Activated CD8-positive, alpha-beta memory T cell treated with anti-CD3 and anti-CD28 coated beads, Interleukin-2, amount 10 ng/mL, durations not matched to agents 7 days and 5 days (primary cell): ENCODE measurements at places on chromosomes 3 and 15. TPM values are rescaled to one million over a fixed set of nuclear protein-coding genes. Genes with fewer than 3 reads are reported as not detected.

The SLTM gene
- total RNA-seq: 128 TPM

The CCDC54 gene
- total RNA-seq: not detected

The PRR20G gene
- not detected for total RNA-seq

The OR4F15 gene
- not detected for total RNA-seq

The CX3CR1 gene
- 0.41 TPM for total RNA-seq

The SGO1 gene
- 38.5 TPM for total RNA-seq

The CPLX3 gene
- 0.35 TPM for total RNA-seq

The BTBD1 gene
- 62.5 TPM for total RNA-seq

The ST8SIA2 gene
- total RNA-seq: not detected

DNA sequence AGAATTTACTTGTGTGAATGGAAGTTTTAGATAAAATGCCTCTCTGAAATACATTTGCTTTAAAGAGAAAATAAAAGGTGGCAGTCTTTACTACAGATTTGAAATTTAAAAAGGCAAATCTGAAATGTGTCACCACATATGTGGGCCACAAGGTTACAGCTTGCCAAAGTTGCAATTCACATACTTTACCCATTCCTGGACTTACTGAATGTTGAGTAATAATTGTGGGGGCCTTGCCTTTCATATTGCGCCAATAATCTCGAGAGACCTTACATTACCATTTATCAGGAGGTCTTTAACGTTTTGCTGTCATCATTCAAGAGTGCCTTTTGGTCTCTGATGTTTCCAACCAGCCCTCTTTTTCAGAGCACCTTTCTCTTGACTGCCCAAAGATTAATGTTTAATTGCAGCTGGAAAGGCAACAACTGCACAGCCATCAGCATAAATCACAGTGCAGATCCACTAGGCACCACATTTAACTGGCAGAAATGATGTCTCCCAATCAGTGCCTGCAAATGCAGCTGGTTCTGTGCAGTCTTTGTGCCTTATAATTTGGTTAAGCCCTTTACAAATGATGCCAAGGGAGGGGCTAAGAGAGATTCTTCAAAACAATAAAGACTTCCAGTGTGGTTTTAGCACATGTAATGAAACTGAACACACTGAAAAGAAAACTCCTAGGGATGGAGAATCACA lies 206.8 kb downstream of the MAGI1 start:
- no peaks in the 10 kb centered on the region for H3K27me3 ChIP-seq
- H3K27ac ChIP-seq: no peak overlapping the region
- no peak for DNase-seq
- no peaks in the 10 kb centered on the region for H3K4me1 ChIP-seq
- H3K36me3 ChIP-seq: no peaks in the 10 kb centered on the region

DNA sequence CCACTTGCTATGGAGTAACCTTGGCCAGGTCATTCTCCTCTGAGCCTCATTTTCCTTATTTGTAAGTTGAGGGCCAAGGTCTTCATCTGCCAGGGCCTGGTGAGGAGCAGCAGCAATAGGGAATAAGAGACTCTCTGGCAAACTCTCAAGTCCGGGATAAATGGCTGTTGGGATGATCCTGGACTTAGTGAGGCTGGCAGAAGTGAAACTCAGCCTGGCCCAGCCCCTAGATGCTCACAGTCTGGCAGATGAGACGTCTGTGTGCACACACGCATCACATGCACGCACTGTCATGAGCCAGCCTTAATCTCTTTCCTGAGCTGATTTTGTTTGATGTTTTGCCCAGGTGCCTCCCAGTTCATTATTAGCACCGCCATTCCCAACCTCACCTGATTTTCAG lies 26.8 kb downstream of the SLC6A6 start:
- peaks cover 93% of the 10 kb centered on the region for H3K4me1 ChIP-seq
- H3K27me3 ChIP-seq: no peaks in the 10 kb centered on the region
- no peak overlapping the region for H3K4me3 ChIP-seq
- peaks cover 2% of the 10 kb centered on the region for H3K36me3 ChIP-seq
- peak overlapping the region; percentile 75 for H3K27ac ChIP-seq

DNA sequence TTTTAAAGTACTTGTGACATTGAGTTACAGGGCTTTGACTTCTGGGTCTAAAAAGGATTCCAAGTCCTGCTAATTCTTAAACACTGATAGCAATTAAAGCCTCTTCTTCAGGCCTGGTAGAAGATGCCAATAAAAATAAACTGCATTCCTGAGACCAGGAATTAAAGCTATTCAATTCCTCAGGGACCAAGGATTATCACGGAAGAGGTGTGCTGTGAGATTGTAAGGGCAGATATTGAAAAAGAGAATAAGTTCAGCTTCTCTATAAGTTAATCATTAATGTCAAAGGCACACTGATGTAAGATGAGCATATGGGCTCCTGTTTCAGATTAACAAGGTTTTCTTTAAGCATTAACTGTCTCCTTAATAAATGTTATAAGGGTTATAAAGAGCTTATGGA lies 611.3 kb downstream of the SI start:
- no peak for DNase-seq
- H3K4me1 ChIP-seq: no peaks in the 10 kb centered on the region
- no peak overlapping the region for H3K4me3 ChIP-seq
- no peaks in the 10 kb centered on the region for H3K27me3 ChIP-seq
- no peak overlapping the region for H3K27ac ChIP-seq

DNA sequence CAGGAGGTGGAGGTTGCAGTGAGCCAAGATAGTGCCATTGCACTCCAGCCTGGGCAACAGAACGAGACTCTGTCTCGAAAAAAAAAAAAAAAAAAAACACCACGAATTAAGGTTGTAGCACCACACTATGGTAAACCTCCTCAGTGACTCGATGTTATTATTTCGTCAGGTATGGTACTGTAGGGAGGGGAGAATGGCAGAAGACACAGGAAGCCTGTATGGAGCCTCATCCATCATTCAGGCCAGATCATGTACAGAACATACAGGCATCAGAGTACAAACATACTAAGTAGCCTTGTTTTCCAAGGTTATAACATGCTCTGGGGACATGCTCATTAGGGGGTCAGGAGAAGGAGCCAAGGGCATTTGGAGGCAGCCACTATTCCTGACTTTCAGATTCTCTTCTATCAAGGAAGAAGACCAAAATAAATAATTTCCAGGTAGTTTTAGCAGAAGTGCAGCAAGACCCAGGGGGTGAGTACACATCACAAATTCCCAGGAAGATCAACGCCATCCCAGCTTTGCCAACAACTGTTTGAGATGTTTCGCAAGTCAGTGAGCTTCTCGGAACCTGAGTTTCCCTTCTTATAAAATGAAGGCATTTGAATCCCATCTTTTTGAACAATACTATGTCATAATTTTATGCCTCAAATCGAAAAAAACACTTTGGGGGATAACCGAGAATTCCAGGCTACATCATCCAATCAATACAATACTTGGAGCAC lies 79.8 kb downstream of the FOXP1 start:
- H3K36me3 ChIP-seq: no peaks in the 10 kb centered on the region
- H3K4me3 ChIP-seq: no peak overlapping the region
- peaks cover 17% of the 10 kb centered on the region for H3K4me1 ChIP-seq
- H3K27ac ChIP-seq: no peak overlapping the region

GRCh38 chr3:153621953-153622352 lies 459.9 kb downstream of the RAP2B start:
- peak; percentile 43 for DNase-seq
- peaks cover 32% of the 10 kb centered on the region for H3K36me3 ChIP-seq
- no peaks in the 10 kb centered on the region for H3K27me3 ChIP-seq
- peaks cover 54% of the 10 kb centered on the region for H3K4me1 ChIP-seq
- H3K4me3 ChIP-seq: peak overlapping the region; percentile 39

- H3K4me3 ChIP-seq: no peak overlapping the region
- H3K4me1 ChIP-seq: no peaks in the 10 kb centered on the region
- no peaks in the 10 kb centered on the region for H3K27me3 ChIP-seq
- no peaks in the 10 kb centered on the region for H3K36me3 ChIP-seq
- DNase-seq: no peak
- no peak overlapping the region for H3K27ac ChIP-seq
These were observed 54.2 kb upstream of the RBMS3 start for GRCh38 chr3:29226706-29227105.

- peaks cover 10% of the 10 kb centered on the region for H3K27me3 ChIP-seq
- no peaks in the 10 kb centered on the region for H3K4me1 ChIP-seq
- H3K27ac ChIP-seq: no peak overlapping the region
- no peak for DNase-seq
- H3K4me3 ChIP-seq: no peak overlapping the region
- no peaks in the 10 kb centered on the region for H3K36me3 ChIP-seq
These were observed 77.9 kb upstream of the NTRK3 start for GRCh38 chr15:88334436-88334835.

DNA sequence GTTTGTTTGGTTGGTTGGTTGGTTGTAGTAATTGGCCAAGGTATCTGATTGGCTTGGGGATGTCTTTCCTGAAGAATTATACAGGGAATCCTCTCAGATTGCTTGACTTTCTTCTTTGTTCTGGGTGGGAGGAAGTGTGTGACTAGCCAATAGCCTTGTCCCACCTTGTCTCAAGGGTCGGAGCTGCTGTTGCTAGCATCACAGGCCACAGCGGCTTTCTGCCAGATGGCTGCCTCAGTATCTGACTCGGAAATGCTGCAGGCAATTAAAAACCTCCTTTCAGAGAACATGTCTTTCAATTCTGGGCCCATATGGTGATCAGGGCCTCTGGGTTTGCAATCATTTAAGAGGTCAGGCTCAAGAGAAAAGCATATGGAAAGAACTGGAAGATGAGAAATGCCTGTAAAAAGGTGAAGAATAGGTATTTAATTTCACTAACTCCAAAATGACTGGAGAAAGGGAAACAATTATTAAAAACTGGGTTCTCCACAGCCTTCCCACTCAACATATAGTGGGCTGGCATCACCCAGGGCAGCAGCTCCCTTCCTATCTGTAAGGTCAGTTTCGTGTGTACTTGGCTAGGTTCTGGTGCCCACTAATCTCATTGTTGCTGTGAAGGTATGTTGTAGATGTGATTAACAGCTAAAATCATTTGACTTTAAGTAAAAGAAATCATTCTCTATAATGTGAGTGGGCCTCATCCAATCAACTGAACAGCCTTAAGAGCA lies 32.4 kb downstream of the TGFBR2 start:
- peaks cover 94% of the 10 kb centered on the region for H3K4me1 ChIP-seq
- H3K27ac ChIP-seq: peak overlapping the region; percentile 96
- H3K4me3 ChIP-seq: peak overlapping the region; percentile 49
- DNase-seq: peak; percentile 62

DNA sequence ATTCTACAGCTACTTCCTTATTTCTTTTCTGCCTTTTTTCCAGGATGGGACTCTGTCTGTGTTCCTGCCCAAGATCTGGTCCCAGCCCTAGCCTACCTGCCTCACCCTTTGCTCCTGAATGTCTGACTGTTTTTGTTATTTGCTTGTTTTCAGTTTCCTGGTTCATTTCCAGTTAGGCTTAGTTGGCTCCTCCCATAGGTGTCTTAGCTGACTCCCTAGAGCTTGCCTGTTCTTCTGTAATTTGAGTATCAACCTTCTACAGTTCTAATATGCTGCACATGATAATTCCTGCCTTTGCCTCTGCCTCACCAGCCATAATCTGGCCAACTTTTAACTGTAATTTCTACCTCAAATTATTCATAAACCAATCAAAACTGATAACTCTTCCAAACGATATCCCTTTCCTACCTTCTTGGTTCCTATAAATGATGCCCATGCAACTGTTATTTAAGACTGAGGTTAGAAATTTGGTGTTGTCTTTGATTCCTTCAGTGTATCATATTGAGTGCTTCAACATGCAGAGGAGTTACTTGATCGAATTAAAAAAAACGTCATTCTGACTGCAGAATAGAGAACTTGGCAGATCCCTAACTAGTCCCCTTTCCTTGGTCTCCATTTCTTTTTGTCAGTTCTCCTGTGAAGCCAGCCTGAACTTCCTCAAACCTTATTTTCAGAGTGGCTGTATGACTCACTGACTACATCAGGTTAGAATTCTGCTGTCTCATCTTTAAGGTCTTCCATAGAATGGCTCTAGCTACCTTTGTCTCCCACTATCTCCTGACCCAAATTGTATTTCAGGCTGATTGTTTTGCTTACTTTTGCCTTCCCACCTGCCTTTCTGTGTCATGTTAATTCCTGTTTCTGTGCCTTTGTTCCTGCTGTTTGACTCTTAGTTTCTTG lies 8.4 kb downstream of the GOLM2 start:
- no peaks in the 10 kb centered on the region for H3K27me3 ChIP-seq
- H3K4me3 ChIP-seq: no peak overlapping the region
- no peak for DNase-seq
- peak overlapping the region; percentile 38 for H3K27ac ChIP-seq

GRCh38 chr3:156161172-156161571 lies 40.8 kb downstream of the KCNAB1 start:
- peak overlapping the region; percentile 43 for H3K4me3 ChIP-seq
- peaks cover 3% of the 10 kb centered on the region for H3K27me3 ChIP-seq
- peak; percentile 48 for DNase-seq
- no peaks in the 10 kb centered on the region for H3K36me3 ChIP-seq

DNA sequence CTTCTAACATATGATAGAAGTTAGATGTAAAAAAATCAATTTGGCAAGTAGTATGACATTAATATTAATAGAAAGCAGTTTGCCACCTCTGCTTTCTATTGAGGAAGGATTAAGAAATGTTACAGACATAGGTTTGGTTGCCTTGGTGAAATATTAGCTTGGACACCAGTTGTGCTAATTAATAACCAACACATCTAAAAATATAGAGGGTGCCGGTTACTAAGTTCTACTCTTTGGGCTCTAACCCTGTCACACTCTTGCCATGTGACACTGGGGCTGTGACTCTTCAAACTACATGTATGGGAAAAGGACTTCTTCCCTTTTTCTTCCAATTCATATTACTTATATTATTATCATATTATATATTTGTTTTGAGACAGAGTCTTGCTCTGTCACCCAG lies 64.4 kb downstream of the TRIM71 start:
- peaks cover 5% of the 10 kb centered on the region for H3K36me3 ChIP-seq
- H3K27me3 ChIP-seq: peaks cover 65% of the 10 kb centered on the region
- H3K27ac ChIP-seq: no peak overlapping the region
- no peak overlapping the region for H3K4me3 ChIP-seq
- DNase-seq: no peak

GRCh38 chr3:18843983-18844382 lies 304.3 kb upstream of the KCNH8 start:
- H3K4me1 ChIP-seq: no peaks in the 10 kb centered on the region
- H3K27ac ChIP-seq: no peak overlapping the region

DNA sequence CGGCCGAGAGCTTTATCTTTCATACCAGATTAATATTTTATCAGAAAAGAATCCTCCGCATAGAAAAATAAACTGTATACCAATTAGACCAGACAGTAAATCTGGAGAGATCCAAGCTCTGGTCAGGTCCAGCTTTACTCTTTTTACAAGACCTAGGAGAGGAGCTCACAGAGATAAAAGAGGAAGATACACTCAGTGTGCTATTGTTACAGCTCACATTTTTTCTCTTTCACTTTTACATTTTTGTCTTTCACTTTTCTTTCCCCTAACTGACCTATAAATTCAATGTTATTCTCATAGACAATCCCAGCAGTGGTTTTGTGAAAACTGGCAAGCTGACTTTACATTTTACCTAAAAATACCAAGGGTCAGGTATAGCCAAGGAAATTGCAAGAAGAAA lies 55.8 kb downstream of the GUCA1C start:
- DNase-seq: no peak
- peaks cover 3% of the 10 kb centered on the region for H3K36me3 ChIP-seq
- peak overlapping the region; percentile 35 for H3K4me3 ChIP-seq

- DNase-seq: no peak
- H3K27me3 ChIP-seq: no peaks in the 10 kb centered on the region
- no peaks in the 10 kb centered on the region for H3K4me1 ChIP-seq
These were observed 965.8 kb downstream of the NSUN3 start for GRCh38 chr3:95028688-95029087.
